H9 (cell line): ENCODE measurements at places on chromosomes 6 and 20. TPM values are rescaled to one million over a fixed set of nuclear protein-coding genes. Genes with fewer than 3 reads are reported as not detected.

The ATF6B gene
- 44.0 and 45.3 TPM in 2 replicates for total RNA-seq

GRCh38 chr20:48332555-48332954, 495.2 kb downstream of the PREX1 start:
- H3K36me3 ChIP-seq = no peaks in the 10 kb centered on the region
- no peaks in the 10 kb centered on the region for H3K27me3 ChIP-seq
- no peak for DNase-seq

- no peaks in the 10 kb centered on the region; the same call in 1 of the 2 replicates for H3K4me1 ChIP-seq
- H3K4me3 ChIP-seq = no peak within 1 kb of the TSS
- no peaks in the 10 kb centered on the region for H3K27me3 ChIP-seq
- no peaks in the 10 kb centered on the region for H3K36me3 ChIP-seq
Measured at GRCh38 chr20:916125-916799, at the start of gene ANGPT4. Gene ANGPT4 (minus strand): TSS chr20:916334. CDS start chr20:916214, 120 bp downstream.

GRCh38 chr6:18469536-18469935, 82.4 kb downstream of the RNF144B start:
- no peaks in the 10 kb centered on the region for H3K4me1 ChIP-seq
- H3K4me3 ChIP-seq = no peak overlapping the region
- no peak overlapping the region for H3K27ac ChIP-seq
- no peak for DNase-seq

- no peak for DNase-seq
- H3K4me1 ChIP-seq = no peaks in the 10 kb centered on the region
- no peak overlapping the region for H3K27ac ChIP-seq
- H3K36me3 ChIP-seq = no peaks in the 10 kb centered on the region
Measured at GRCh38 chr20:18705910-18706309, 107.7 kb upstream of the SCP2D1 start.

GRCh38 chr20:19815553-19815991, 57.5 kb downstream of the RIN2 start:
- H3K27ac ChIP-seq = no peak overlapping the region
- DNase-seq = no peak
- H3K36me3 ChIP-seq = no peaks in the 10 kb centered on the region
- no peaks in the 10 kb centered on the region for H3K27me3 ChIP-seq

The GSTA3 gene
- not detected in 2 replicates for total RNA-seq

- H3K4me3 ChIP-seq = no peak overlapping the region
- no peak for DNase-seq
- H3K27me3 ChIP-seq = no peaks in the 10 kb centered on the region
Measured at GRCh38 chr6:96631248-96631647, 68.3 kb downstream of the FHL5 start.
